Central memory CD4-positive, alpha-beta T cell (primary cell): ENCODE measurements at places on chromosomes 4 and X.
A peak's percentile ranks its signal among the peaks of the same experiment; 100 is the strongest.

GRCh38 chr4:48190839-48191238 is 56.8 kb upstream of the TXK start:
- no peak for DNase-seq

GRCh38 chr4:126241634-126242033 is 926.9 kb downstream of the FAT4 start:
- DNase-seq = no peak

DNA sequence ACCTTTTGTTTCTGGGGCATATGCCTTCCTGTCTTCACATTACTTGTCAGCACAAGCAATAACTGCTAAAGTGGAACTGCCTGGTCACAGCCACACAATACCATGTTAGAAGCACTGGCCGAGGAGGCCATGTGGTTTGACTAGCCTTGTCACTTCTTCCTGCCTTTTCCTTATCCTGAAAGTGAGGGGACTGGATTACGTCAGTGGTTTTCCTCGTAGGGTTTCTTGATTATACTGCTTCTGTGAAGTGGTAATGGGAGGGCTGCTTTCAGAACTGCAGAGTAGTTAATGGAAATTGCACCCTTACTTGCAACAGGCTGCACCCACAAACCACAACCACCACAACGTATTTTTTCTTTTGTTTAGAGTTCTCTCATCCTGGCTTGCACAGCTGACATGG is 26.6 kb downstream of the ZRSR2 start:
- DNase-seq = peak; percentile 68

GRCh38 chrX:155179346-155179997 is 36.8 kb upstream of the VBP1 start:
- DNase-seq = no peak

DNA sequence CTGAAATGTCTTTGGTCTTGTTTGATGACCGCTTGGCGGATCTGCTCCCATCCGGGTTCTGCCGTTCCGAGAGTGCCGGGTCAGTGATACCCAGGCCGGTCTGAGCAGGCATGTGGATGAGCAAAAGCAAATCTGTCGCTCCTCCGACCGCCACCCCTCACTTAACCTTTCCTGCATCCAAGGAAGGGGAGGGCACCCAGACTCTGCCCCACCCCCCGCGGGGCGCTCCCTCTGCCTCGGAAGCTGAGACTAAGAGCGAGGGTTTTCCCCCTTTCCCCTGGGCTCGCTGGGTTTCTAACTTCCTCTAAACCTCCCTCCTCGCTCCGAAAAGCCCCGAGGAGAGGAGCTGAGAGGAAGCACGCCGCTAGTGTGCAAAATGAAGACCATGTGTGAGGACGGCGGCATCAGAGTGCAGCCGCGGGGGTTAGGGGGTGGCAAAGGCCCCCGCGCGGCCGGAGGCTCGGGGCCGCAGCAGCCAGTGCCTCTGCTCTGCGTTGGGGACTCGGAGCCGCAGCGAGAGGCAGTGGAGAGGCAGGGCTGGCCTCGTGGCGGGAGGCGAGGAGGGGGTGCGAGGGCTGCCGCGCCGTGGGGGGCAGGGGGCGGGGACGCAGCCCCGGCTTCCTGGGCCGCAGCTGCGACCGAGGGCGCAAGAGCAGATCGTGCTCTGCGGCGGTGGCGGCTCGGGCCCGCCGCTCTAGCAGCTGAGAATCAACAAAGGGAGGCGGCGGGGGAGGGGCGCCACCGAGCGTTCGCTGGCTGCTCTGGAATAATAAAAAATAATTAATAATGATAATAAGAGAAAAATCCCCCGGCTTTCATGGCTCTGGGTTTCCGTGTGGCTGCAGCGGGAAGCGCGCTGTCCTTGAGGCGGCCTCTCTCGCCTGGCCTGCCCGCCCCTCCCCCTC is 55.8 kb upstream of the BCOR start:
- DNase-seq = peak; percentile 53

GRCh38 chr4:85092536-85092935 is 126.0 kb upstream of the WDFY3 start:
- DNase-seq = no peak

DNA sequence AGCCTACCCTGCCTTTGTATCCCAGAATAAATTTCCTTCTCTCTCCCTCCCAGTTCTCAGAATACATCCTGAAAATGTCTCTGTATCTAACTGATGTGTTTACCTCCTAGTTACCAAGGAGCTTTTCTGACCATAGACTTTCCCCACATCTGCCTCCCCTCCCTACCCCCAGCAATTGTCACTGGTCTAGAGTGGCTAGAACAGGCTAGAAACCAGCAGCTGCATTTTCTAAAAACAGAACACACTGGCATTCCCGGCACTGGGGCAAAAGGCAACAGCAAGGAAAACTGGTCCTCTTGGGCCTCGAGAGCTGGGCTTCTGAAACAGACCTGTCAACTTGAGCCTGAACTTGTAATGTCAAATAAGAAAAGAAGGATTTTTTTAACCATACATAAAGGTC is 16.4 kb downstream of the TASL start:
- DNase-seq = no peak
